ENCODE measurements at places on chromosomes 3 and 15.

- no peak for DNase-seq
Observed at GRCh38 chr3:85725809-85726208, 767.0 kb downstream of the CADM2 start.

- no peak for DNase-seq
Observed at GRCh38 chr3:31687020-31687802, 154.5 kb downstream of the STT3B start.

DNA sequence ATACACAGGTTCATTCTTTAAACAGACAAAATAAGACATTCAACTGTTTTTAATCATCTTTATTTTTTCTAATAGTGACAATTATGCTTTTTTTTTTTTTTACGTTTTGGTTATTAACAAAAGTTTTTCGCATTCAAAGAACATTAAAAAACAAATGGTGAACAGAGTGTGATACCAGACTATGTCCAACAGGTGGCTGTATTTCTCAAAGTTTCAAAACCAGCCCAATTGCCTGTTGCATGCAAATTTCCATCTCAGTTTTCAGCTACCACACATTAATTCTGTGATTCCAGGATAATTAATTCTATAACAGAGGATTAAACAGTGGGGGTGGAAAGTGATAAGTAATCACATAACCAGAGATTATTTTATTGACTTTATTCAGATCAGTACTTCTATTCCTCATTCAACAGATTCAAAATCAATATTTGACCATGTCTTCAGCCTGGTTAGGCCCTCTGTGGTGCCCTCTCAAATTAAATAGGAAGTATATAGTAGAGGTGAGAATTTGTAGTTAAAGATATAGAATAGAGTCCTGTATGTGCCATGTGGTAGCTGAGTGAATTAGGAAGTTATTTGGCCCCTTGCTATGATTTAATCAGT is 122.2 kb upstream of the DCBLD2 start:
- no peak for DNase-seq

DNA sequence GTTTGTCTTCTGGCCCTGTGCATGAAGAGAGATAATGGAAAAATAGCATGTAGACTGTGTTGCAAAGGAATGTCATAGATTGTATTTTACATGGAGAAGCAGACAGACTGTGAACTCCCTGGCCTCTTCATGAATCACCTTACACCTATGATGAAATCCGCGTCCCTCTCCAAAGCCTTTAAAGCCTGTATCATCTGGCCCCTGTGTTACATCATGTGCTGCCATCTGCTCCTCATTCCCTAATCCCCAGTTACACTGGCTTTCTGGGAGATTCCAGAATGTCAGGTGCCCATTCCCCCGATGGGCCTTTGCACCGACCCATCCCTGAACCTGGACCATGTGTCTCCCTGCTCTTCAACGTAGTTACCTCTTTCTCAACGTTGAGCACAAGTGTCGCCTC is 190.8 kb downstream of the ADAMTSL3 start:
- no peak for DNase-seq

- DNase-seq: no peak
Observed at GRCh38 chr3:193335031-193335430, 43.5 kb downstream of the ATP13A5 start.

GRCh38 chr15:69479081-69479480 is 26.5 kb downstream of the RPLP1 start:
- no peak for DNase-seq

GRCh38 chr15:38683382-38684242 is 119.0 kb upstream of the RASGRP1 start:
- DNase-seq: no peak

DNA sequence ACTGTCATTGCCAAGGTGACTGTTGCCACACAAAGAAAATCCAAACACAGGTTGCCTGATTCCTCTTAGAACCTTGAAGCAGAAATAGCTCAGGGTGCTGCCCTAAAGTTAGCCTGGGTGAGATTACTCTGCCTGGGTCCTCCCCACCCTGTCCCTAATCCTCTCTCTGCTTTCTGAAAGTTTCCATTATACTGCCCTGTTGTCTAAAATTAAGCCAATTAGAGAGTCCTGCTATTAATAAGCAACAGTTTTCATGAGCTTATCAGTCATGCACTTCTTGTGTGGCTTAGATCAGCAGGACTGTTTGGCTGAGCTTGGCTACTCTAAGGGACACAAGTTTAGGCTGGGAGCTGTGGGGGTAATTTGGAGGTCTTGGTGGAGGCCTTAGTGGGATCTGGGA is 334.7 kb upstream of the LRRFIP2 start:
- no peak for DNase-seq

- no peak for DNase-seq
Observed at GRCh38 chr3:17850448-17850847, 108.0 kb upstream of the TBC1D5 start.

DNA sequence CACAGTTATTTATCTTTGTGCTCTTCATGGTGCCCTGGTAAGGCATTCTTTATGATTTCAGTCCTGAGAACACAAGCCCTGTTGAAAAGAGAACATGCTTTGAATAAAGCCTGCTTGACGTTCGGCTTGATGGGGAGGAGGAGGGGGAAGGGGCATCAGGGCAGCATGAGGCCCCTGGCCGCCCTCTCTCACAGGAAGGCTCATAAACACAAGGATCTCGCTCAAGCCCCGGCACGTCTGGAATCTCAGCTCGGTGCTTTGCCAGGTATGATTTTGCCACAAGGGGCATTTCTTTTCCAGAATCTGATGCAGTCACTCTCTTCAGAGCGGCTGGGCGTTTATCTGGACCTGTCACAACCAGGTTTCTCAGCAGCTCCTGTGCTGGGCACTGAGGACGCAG is 129.4 kb downstream of the DNAJB8 start:
- no peak for DNase-seq

GRCh38 chr3:182629521-182629920 is 163.8 kb upstream of the ATP11B start:
- DNase-seq: no peak

- DNase-seq: no peak
Observed at GRCh38 chr3:55107187-55107586, 179.3 kb upstream of the LRTM1 start.

GRCh38 chr3:39208463-39209055 is 16.2 kb upstream of the XIRP1 start:
- DNase-seq: no peak

- DNase-seq: no peak
Observed at GRCh38 chr3:122755491-122755890, 38.1 kb downstream of the HSPBAP1 start.

- no peak for DNase-seq
Observed at GRCh38 chr15:64274341-64274950, 81.5 kb downstream of the CSNK1G1 start.

- DNase-seq: no peak
Observed at GRCh38 chr15:25691544-25692430, 171.3 kb downstream of the ATP10A start.

DNA sequence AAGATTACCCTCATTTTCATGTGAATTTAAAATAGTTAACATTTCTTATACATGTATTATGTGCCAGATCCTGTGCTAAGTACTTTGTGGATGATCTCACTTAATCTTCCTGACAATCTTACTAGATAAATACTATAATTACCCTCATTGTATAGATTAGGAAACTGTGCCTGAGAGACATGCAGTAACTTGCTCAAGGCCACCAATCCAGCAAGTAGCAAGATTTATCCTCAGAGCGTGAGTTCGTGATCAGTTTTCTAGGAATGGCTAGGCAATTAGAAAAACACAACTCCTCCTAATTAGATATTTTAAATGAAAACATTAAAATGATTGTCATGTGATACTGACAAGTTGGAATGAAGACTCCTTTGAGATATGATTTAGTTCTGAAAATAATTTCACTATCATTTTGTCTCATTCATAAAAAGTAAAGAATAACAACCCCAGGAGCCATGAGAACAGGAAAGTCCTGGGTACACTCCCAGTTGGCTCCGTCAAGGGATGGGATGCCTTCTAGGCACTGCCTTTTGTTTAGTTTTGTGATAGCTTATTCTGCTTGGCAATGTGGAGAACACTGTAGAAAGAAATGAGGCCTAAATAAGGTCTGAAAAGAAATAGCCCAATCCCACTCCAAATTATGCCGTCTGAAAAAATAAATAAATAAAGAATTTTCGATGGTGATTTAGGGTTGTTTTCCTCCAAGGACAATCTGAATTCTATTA is 61.3 kb downstream of the FBN1 start:
- no peak for DNase-seq

- DNase-seq: no peak
Observed at GRCh38 chr3:94896994-94897393, 834.1 kb downstream of the NSUN3 start.

GRCh38 chr3:196837819-196838420 is 29.8 kb upstream of the SENP5 start:
- DNase-seq: no peak

- no peak for DNase-seq
Observed at GRCh38 chr15:63917588-63918316, 84.0 kb upstream of the HERC1 start.

DNA sequence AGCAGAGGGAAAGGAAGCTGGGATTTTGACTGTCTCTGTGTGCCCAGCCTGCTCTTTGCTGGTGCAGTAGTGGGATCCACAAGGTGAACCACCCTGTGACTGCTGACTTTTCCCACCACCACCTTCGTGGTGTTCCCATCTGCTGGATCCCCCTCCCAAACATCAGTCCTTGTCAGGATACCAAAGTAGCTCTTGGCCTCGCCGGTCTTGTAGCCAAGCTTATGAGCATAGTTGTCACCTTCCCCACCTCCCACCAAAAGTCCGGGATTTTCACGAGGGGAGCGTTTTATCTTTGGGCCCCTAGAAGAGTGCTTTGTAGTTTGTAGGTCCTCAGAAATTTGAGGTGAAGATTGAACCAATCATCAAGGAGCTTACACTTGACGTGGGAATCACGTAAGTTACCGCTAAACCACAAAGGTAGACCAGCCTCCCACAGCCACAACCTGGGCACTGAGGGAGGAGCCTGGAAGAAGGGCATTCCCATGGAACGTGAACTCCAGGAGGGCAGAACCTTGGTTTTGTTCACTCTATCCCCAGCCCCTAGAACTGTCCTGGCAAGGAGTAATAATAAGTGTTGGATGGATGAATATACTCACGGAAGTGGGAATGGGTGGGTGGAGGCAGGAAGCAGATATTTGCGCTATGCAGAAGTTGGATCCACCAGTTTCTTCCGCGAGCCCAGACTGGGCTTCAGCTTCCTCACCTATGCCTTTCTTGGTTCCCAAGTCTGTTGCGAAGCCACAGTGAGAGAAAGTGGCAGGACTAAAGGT is 814 bp upstream of the TEX264 start:
- no peak for DNase-seq

DNA sequence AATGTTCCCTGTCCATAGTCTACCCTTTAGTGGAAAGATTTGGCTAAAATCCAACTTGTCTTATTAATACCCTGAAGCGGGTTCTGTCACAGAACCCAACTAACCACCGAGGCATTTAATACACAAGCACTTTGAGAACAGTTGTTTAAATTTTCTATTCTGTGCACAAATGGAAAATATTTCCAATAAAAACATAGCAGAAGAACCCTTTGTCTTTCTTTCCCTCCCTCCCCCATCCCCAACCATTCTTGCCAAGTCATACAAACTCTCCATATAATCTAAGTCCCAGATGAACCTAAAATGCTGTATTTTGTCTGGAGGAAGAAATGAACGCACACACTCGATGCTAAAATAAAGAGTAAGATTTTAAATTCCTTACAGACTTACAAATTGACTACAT is 126.9 kb upstream of the STRIT1 start:
- DNase-seq: no peak

DNA sequence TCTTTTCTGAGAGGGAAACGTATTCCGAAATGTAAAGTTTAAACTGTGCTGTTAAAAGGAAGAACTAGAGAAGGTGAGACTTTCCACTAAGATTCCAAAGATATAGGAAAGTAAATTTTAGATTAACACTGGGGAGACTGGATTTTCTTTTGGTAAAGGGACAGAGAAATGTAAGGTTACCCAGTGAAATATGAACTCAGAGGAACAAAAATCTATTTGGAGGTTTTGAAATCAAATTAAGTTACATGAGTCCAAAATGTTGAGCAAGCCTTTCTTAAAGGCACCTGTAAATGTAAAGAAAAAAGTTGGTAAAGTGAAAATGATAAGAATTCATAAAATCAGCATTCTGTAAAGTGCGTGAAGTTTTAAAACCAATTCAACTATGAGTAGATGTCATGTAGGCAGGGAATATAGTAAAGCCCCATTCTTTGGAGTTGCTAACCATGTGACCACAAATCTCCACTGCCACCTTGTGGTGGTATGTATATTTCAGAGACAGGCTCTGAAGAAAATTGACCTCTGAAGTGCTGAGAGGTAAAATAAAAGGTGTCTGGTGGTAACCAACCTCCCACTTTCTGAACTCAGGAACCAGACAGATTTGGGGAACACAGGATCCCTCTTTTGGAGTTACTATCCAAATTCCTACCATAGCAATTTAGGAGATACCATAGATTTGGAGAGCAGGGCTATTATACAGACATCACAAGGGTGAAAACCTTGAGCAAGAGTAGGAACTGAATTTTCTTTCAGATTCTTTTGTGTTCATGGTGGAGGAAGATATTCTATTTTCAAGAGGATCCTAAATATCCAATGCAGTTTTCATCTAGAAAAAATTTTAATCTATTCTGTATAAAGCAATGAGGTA is 215.3 kb downstream of the ROBO2 start:
- DNase-seq: no peak

GRCh38 chr3:59685432-59685831 is 635.6 kb upstream of the CFAP20DC start:
- DNase-seq: no peak

DNA sequence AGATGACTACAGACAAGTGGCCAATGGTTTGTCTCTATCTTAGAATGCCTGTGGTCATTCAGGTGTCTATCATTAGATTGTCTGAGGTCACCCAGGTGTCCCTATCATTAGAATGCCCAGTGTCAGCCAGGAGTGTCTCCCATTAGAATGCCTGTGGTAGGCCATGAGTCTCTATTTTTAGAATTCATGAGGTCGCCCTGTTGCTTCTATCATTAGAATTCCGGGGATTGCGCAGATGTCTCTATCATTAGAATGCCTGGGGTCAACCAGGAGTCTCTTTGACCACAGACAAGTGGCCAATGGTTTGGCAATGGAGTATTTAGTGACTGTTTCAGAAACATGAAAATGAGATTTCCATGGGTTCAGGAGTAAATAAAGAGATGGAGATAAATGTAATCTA is 7.6 kb downstream of the RTP2 start:
- DNase-seq: no peak

DNA sequence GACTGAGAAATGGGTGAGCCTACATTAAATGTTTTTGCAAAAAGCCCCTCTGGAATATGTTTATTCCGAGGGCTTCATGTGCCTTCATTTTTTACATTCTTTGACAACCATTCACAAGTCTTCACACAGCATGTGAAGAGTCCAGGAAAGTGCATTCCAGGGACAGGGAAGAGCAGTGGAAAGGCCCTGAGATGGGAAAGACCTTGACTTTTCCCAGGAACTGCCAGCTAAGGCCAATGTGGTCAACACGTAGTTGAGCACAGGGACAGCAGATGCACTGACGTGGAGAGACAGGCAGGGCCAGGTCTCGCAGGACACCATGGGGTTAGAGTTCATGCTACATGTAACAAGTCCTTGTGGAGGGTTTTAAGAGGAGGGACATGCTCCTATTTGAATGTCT is 21.7 kb downstream of the SSR3 start:
- DNase-seq: no peak

GRCh38 chr3:33525232-33525631 is 85.0 kb upstream of the UBP1 start:
- DNase-seq: no peak

DNA sequence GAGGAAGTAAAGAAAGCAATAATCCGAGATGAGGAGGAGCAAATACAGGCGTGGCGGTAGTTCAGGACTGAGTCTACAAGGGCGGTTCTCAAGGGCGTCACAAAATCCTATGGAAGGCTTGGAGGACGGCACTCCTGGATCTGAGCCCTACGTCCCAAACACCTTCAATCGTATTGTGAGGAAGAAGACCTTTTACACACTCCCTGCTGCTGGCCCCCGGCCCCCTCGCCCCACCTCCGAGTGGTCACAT is 747 bp downstream of the PLD1 start:
- no peak for DNase-seq
